Purkinje cell (primary cell): ENCODE measurements at places on chromosomes 16 and 17. TPM values are rescaled to one million over a fixed set of nuclear protein-coding genes. Genes with fewer than 3 reads are reported as not detected.

Gene HNF1B
- not detected in 2 replicates for polyA plus RNA-seq

Gene GPRC5C
- polyA plus RNA-seq: 2.0 and 2.9 TPM in 2 replicates

Gene ANKRD40CL
- not detected in 2 replicates for polyA plus RNA-seq

Gene KRTAP4-3
- not detected in 2 replicates for polyA plus RNA-seq

Gene GRIN2A
- polyA plus RNA-seq: 20.5 and 22.1 TPM in 2 replicates

Gene JUP
- 0.70 and 1.6 TPM in 2 replicates for polyA plus RNA-seq

Gene ZNF423
- polyA plus RNA-seq: 5.0 and 7.0 TPM in 2 replicates

Gene CDC6
- not detected in 2 replicates for polyA plus RNA-seq

Gene ZNF287
- 5.3 and 18.5 TPM in 2 replicates for polyA plus RNA-seq

Gene ZSCAN10
- polyA plus RNA-seq: not detected in 2 replicates

Gene CORO6
- polyA plus RNA-seq: 1.3 and 2.6 TPM in 2 replicates

Gene MT4
- polyA plus RNA-seq: not detected in 2 replicates

Gene CDR2
- polyA plus RNA-seq: 5.1 and 10.4 TPM in 2 replicates

Gene CCL5
- not detected in 2 replicates for polyA plus RNA-seq

Gene CD300E
- polyA plus RNA-seq: not detected in 2 replicates

Gene STH
- not detected in 2 replicates for polyA plus RNA-seq

Gene ARRB2
- polyA plus RNA-seq: 5.8 and 6.3 TPM in 2 replicates

Gene USP36
- 9.6 and 10.5 TPM in 2 replicates for polyA plus RNA-seq

Gene TIMP2
- polyA plus RNA-seq: 8.4 and 15.3 TPM in 2 replicates

Gene SYCE1L
- not detected in 2 replicates for polyA plus RNA-seq

Gene FBXO39
- polyA plus RNA-seq: not detected in 2 replicates

Gene TRPV3
- 0.07 and 0.59 TPM in 2 replicates for polyA plus RNA-seq

Gene NUBP1
- 12.0 and 17.9 TPM in 2 replicates for polyA plus RNA-seq

Gene ABCA3
- 6.3 and 9.1 TPM in 2 replicates for polyA plus RNA-seq

Gene ATP6V0C
- 112 and 120 TPM in 2 replicates for polyA plus RNA-seq

Gene RDM1
- 3.4 TPM in 1 of 2 replicates, not detected in the other for polyA plus RNA-seq

Gene PMFBP1
- 0.27 and 1.5 TPM in 2 replicates for polyA plus RNA-seq

Gene SDR42E1
- polyA plus RNA-seq: not detected in 2 replicates

Gene KRT24
- 0.85 TPM in 1 of 2 replicates, not detected in the other for polyA plus RNA-seq

Gene AOC2
- 0.22 TPM in 1 of 2 replicates, not detected in the other for polyA plus RNA-seq

Gene CCL1
- not detected in 2 replicates for polyA plus RNA-seq

Gene GSDMA
- polyA plus RNA-seq: not detected in 2 replicates

Gene SPATA32
- polyA plus RNA-seq: not detected in 2 replicates

Gene HS3ST4
- polyA plus RNA-seq: 2.5 and 8.8 TPM in 2 replicates

Gene CX3CL1
- polyA plus RNA-seq: 15.3 and 16.5 TPM in 2 replicates

Gene CDH15
- not detected in 2 replicates for polyA plus RNA-seq

Gene NOG
- 4.9 and 9.2 TPM in 2 replicates for polyA plus RNA-seq

Gene MILR1
- polyA plus RNA-seq: not detected in 2 replicates

Gene KNOP1
- polyA plus RNA-seq: 31.2 and 43.8 TPM in 2 replicates

Gene KCNJ18
- not detected in 2 replicates for polyA plus RNA-seq

Gene TUBB3
- polyA plus RNA-seq: 77.9 and 96.8 TPM in 2 replicates

Gene TBC1D3C
- polyA plus RNA-seq: not detected in 2 replicates

Gene MT3
- polyA plus RNA-seq: 349 and 352 TPM in 2 replicates

Gene POLR3E
- 21.6 and 26.9 TPM in 2 replicates for polyA plus RNA-seq

Gene CLEC3A
- polyA plus RNA-seq: not detected in 2 replicates

Gene MKS1
- 4.1 and 7.9 TPM in 2 replicates for polyA plus RNA-seq

Gene TCAP
- 0.14 TPM in 1 of 2 replicates, not detected in the other for polyA plus RNA-seq

Gene CAVIN1
- 0.17 and 0.29 TPM in 2 replicates for polyA plus RNA-seq

Gene TBC1D28
- not detected in 2 replicates for polyA plus RNA-seq

Gene ABCC12
- polyA plus RNA-seq: 20.7 and 22.3 TPM in 2 replicates

Gene KIAA0513
- 5.5 and 7.1 TPM in 2 replicates for polyA plus RNA-seq

Gene MEIOB
- not detected in 2 replicates for polyA plus RNA-seq

Gene CNTNAP4
- 2.1 and 2.9 TPM in 2 replicates for polyA plus RNA-seq

Gene EFNB3
- polyA plus RNA-seq: 2.8 TPM in 1 of 2 replicates, not detected in the other

Gene GAS2L2
- polyA plus RNA-seq: not detected in 2 replicates

Gene CIAO2B
- 100 and 132 TPM in 2 replicates for polyA plus RNA-seq
